Stimulated activated CD4-positive, alpha-beta T cell treated with anti-CD3 and anti-CD28 coated beads, Interleukin-2, amount 100 ng/mL, for 24 hours (primary cell): ENCODE measurements at places on chromosomes 3 and 15.

- DNase-seq = no peak
Observed at GRCh38 chr3:7800006-7800780, 701.4 kb upstream of the LMCD1 start.

GRCh38 chr3:171967932-171968678, 71.3 kb upstream of the FNDC3B start:
- no peak for DNase-seq

GRCh38 chr15:68349151-68349550, 71.6 kb downstream of the FEM1B start:
- DNase-seq = no peak

GRCh38 chr3:101722394-101723173, 1.8 kb upstream of the CEP97 start:
- no peak for DNase-seq

GRCh38 chr3:104040896-104041295, 1325.8 kb upstream of the ALCAM start:
- no peak for DNase-seq

DNA sequence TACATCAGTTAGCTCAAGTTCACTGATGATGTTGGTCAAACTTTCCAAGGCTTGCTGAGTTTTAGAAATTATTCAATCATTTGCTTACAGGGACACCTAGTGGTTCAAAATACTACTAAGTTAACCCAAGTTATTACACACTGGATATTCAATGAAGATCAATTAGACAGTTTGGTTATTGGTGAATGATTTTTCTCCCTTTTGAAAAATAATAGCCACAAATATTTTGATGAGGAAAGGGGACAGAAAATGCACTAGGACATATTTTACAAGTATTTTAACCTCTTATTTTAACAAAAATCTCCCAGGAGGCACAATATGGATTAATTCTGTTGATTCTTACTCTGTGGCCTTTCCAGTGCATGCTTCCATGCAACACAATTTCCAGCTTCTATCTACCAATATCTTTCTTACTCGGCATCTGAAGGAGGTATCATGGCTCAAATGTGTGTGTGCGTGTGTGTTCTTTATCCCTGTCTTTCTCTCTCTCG, 20.1 kb upstream of the GOLGA6L2 start:
- DNase-seq = no peak

GRCh38 chr3:46910166-46910760, 32.7 kb downstream of the PTH1R start:
- DNase-seq = no peak

DNA sequence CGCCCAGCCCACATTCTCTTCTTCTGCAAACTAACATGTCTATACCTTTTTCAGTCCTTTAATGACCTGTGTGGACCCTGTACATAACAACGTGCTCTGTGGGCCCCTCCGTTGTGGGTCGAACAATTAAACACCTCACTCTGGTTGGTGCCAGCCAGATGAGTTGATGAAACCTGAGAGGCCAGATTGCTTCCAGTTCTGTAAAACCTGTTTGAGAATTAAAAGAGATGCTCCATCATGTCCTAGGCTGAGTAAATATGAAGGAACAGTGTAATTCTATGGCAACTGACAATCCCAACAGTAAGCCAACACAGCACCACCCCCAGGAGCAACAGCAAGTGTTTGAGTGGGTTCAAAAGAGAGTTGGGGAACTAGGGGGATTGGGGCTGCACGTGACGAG, 5.7 kb upstream of the THBS1 start:
- no peak for DNase-seq

- DNase-seq = no peak
Observed at GRCh38 chr3:196496183-196496582, 7.4 kb downstream of the RNF168 start.

DNA sequence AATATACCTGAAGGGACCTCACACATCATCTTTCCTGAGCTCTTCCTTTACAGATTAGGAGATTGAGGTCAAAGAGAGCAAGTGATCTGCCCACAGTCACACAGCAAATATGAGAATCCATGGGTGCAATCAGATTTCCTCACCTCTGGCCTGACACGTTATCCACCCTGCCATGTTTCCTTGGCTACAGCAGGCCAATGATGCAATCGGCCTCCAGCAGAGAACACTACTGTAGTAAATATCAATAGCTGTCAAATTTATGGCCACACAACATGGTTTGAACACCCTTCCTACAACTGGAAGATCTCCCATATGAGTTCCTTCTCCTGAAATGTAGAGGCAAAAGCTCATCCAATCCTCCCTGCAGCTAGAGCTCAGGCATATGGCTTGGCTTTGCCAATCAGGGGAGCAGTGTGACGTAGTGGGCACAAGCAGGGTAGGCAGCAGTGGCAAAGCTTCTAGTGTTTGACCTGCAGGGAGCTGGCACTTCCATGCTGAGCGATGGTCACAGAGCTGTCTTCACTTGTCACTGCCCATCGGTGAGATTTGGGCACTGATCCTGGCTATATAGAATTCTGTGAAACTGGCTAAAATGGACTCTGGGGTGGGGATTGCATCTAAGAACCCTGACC, 271.3 kb downstream of the TJP1 start:
- no peak for DNase-seq

GRCh38 chr3:157611536-157612076, 108.4 kb upstream of the VEPH1 start:
- no peak for DNase-seq

- no peak for DNase-seq
Observed at GRCh38 chr3:54785976-54786375, 141.9 kb downstream of the LRTM1 start.

- DNase-seq = no peak
Observed at GRCh38 chr3:155934230-155934629, 63.8 kb downstream of the GMPS start.

DNA sequence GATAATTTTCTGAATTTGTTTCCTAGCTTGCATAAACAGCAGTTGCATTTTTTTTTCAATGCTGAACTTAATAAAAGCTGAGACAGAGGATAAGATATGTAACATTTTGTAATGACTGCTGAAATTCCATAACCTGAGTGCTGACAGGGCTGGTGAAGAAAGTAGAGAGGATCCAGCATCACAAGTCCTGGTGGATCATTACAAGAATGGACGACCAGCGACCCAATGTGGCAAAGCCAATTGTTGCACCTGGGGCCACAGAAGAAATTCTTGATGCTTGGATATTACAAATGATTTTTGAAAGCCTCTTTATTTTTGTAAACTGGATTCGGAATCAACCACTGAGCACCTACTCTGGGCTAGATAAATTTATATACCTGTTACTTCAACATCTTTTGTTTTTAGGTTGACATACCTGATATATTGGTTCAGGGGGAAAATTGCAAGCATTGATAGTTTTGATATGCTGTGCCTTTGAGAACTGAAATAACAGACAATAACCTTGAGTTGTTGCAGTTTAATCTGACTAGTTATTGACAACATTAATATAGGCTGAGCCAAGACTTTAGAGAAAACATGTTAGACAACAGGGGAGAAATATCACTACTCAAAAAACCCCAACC, 3.9 kb upstream of the ACTL6A start:
- DNase-seq = peak; percentile 48

DNA sequence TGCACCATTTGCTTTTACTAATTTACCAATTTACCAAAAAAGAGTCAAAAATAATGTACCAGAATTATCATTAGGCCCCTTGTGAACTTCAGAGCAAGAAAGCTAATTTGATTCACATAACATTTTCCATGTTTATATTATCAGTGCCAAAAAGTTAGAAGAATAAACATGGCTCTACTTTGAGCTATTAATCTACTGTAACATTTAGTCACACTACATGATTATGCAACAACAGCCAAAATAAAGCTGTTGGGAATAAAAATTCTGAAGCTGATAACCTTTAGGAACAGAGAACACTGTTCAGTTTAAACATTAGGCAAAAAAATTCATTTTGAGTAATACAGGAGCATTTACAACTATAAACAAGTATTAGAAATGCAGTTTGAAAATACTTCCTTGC, 63.6 kb downstream of the PROS1 start:
- no peak for DNase-seq

DNA sequence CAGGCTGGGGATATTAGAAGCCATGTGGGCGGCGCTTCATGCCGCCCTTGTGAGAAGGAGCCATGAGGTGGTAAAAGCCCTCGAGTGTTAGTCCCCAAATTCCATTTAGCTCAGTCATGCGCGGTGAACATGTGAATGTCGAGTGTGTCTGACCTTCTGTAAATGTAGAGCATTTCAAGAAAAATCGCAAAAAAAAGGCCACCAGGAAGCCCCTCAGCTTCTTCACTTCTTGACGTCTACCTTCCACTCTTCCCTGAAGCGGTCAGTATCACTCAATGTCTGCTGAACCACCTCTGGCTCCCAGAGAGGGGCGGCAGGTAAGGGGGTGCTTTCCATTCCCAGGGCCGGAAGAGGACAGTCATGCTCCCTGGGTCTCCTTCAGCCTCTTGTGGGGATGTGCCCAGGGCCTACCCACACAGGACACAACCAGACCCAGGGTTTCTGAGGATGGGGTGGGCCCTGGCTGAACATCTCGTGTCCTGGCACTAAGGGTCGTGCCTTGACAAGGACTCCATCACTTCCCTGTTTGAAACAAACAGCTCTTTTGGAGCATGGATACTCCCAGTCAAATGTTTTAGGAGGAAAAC, 274.9 kb downstream of the FAM43A start:
- DNase-seq = no peak

DNA sequence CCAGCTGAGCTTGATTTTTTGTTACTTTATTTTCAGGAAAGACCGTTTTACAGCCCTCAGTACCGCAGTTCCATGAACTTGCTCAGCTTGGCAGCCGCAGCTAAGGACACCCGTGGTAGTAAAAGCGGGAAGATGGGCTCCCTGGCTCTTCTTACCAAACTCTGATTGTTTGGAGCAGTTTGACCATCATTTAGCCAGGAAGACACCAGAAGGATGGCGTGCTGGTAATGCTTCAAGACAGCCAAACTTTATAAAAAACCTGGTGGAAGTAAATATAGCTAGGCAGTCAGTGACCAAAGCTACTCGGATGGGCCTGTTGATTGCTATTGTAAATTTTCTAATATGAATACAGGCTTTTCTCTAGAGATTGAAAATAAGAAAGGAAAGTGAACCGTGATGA, 28.9 kb downstream of the POLR2M start:
- no peak for DNase-seq
